ENCODE measurements at places on chromosomes 1 and 21.

- no peak overlapping the region for H3K4me3 ChIP-seq
- DNase-seq, result peak; percentile 39
- peaks cover 4% of the 10 kb centered on the region for H3K4me1 ChIP-seq
- H3K27ac ChIP-seq, result peak overlapping the region; percentile 28
These were observed 339 bp upstream of the RNPC3 start for GRCh38 chr1:103525114-103525606.

GRCh38 chr1:1683104-1683905 lies 9.3 kb downstream of the SLC35E2B start:
- peaks cover 54% of the 10 kb centered on the region for H3K4me1 ChIP-seq
- no peaks in the 10 kb centered on the region for H3K27me3 ChIP-seq
- DNase-seq, result no peak
- no peak overlapping the region for H3K4me3 ChIP-seq

DNA sequence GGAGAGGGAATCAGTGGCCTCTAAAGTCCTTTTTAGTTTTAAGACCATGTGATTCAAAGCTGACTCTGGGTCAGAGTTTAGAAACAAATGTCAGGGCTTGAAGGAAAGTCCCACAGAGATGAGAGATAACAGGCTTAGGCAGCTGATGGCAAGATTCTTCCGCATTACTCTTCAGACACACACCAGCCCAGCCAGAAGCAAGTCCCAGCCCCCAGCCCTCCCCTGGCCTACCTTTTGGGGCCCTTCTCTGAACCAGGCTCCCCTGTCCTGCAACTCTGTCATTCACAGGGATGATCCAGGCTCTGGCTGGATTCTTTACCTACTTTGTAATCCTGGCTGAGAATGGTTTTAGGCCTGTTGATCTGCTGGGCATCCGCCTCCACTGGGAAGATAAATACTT lies 13.1 kb upstream of the CASQ1 start:
- no peak overlapping the region for H3K27ac ChIP-seq
- no peaks in the 10 kb centered on the region for H3K36me3 ChIP-seq
- DNase-seq, result no peak
- H3K4me3 ChIP-seq, result no peak overlapping the region
- H3K4me1 ChIP-seq, result no peaks in the 10 kb centered on the region

DNA sequence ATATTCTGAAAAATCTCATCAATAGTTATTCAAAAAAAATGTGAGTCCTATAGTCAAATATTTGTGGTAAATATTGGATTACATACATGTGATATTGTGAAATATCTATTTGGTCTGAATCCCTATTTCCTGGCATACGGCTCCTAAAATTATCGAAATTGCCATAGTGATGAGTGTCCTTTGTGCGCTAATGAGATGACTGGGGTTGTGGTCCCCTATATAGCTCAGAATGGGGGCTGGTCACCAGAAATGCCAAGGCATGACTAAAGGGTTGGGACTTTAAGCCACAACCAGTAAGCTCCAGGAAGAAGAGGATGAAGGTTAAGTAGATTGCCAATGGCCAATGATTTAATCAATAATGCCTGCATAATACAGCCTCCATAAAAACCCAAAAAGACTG lies 610.2 kb upstream of the CHRM3 start:
- no peak overlapping the region for H3K27ac ChIP-seq
- H3K27me3 ChIP-seq, result no peaks in the 10 kb centered on the region
- DNase-seq, result no peak
- H3K36me3 ChIP-seq, result no peaks in the 10 kb centered on the region
- H3K4me1 ChIP-seq, result no peaks in the 10 kb centered on the region
- H3K4me3 ChIP-seq, result no peak overlapping the region

Measured in esophagus squamous epithelium (tissue), 5 donors.